Frontal cortex (tissue), 4 donors: ENCODE measurements at places on chromosomes 6 and 20. TPM values are rescaled to one million over a fixed set of nuclear protein-coding genes. Genes with fewer than 3 reads are reported as not detected.

The SRMS gene
- not detected for total RNA-seq

- no peak for DNase-seq
Measured at GRCh38 chr6:158402184-158402583, 89.9 kb downstream of the TULP4 start.

- DNase-seq: no peak
Measured at GRCh38 chr20:37377346-37378081, 31.6 kb downstream of the SRC start.

GRCh38 chr6:104017410-104018381 is 842.0 kb downstream of the HACE1 start:
- DNase-seq: no peak

DNA sequence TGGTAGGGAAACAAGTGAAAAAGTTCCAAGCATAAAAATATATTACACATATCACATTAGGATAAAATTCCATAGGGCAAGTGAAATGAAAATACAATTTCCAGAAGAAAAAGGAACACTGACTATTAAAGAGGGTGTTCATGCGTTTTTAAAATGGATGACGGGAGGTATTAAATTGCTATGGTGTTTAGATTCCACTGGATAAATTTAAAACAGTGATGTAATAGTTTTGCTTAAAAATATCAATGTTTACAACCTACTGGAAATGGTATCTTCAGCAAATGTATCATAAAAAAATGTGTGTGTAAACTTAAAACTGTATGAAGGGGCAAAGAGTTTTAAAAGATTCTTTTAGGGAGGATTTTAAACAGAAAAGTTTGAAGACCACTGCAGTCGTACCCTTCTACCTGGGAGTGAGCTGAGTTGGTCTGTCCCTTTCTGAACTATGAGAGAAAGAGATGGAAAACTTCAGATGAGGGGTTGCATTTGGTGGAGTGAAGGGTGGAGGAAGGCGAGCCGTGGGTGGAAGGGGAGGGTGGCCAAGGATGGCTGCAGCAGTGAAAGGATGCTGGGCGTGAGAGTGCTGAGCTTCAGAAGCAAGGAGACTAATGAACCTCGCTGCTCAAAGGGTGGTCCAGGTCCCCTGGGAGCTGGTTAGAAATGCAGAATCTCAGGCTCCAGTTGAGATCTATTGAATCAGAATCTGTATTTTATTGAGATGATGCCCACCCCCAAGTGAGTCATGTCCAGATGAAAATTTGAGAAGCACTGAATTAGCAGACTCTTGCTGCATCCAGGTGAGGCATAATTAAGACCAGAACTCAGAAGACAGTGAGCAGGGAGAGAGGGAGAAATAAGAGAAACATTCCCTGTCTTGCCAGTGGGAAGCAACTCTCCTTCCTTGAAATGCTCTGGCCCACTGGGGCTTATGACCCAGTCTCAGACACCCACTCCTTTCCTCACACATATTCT is 54.5 kb upstream of the MRPS10 start:
- DNase-seq: no peak

DNA sequence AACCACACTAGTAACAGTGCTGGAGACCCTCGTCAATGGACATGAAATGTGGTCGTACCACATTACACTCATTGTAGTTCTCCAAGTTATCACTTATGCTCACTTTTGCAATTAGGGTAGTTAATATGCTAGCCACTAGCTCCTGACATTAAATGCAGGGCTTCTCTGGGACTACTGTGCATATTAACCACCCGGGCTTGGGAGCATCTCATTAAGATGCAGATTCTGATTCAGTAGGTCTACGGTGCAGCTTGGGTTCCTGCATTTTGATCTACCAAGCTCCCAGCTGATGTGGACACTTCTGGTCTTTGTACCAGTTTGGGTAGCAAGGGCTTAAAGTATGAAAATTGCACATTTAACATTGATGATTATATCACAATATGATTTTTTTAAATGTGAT is 98.0 kb downstream of the ZFP64 start:
- no peak for DNase-seq

GRCh38 chr6:147752689-147753403 is 244.4 kb downstream of the SAMD5 start:
- DNase-seq: no peak

The ADAM33 gene
- total RNA-seq: 2.4 TPM

The TGM3 gene
- total RNA-seq: not detected

DNA sequence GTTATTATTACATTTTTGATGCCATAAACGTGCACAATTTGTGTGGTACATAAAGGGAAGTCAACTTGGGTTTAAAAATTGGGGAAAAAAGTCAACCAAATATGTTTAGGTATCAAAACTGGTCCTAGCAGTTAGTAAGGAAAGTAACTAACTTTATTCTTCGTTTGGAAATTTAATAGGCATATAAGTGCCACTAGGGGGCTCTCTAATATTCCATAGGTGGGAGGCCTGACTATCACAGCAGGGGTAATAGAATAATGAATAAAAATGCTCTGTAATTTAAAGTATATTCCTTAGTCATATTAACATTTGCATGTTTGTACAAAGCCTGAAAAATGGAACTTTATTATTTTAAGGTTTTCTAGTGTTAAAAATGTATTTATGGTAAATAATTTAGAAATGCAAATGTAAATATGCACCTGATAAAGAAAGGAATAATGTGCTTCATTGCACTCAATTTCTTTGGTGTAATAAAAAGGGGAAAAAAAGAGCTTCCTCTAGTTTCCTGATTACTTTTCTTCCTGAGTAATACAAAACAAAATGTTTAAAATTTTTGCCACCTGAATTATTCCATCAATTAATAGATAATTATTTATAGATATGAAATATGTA is 125.7 kb upstream of the HDAC2 start:
- DNase-seq: no peak

- no peak for DNase-seq
Measured at GRCh38 chr6:125421836-125422235, 120.1 kb upstream of the HDDC2 start.
